ENCODE measurements at places on chromosomes 1 and 21. TPM values are rescaled to one million over a fixed set of nuclear protein-coding genes. Genes with fewer than 3 reads are reported as not detected.

Gene ICOSLG
- 4.6 TPM for total RNA-seq

Gene RGS13
- 0.20 TPM for total RNA-seq

Gene RCC1
- 38.2 TPM for total RNA-seq

Gene TRIM58
- 2.2 TPM for total RNA-seq

Gene PLEKHN1
- total RNA-seq: 0.88 TPM
